ENCODE measurements at places on chromosomes 11 and 22. TPM values are rescaled to one million over a fixed set of nuclear protein-coding genes. Genes with fewer than 3 reads are reported as not detected.
A peak's percentile ranks its signal among the peaks of the same experiment; 100 is the strongest.

The SLC25A18 gene
- 0.13 TPM for total RNA-seq

GRCh38 chr11:114073007-114073827, 13.7 kb downstream of the ZBTB16 start:
- no peak overlapping the region for H3K4me3 ChIP-seq
- DNase-seq: no peak
- peaks cover 68% of the 10 kb centered on the region for H3K36me3 ChIP-seq
- H3K27ac ChIP-seq: peak overlapping the region; percentile 34

DNA sequence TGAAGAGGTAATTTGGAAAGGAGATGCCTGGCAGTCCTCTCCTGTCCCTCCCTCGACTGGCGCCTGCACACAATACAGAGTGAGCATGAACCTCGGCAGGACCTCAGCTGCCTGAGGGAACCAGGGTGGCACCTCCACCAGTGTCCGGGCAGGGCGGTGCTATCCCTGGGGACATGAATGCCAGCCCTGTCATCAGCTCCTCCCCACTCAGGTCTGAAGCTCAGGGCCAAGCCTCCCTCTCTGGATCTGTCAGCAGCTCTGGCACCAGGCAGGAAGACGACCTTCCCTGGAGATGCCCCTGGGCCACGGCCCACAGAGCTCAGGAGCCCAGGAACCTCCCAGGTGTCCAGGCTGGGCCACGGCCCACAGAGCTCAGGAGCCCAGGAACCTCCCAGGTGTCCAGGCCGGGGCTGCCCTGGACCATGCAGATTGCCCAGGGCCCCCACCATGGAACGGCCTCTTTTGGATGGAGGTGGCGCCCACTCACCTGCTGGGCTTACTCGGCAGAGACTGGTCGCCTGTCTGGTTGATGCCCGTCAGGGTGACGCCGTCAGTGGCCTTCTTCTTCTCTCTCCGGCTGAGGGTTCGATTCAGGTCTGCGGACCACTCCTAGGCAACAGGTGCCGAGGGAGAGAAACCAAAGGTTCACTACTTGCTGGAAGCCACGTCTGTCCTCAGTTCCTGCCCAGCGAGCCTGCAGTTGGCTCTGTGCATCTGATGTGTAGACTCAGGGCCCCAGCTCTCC, 21.7 kb upstream of the ARFGAP3 start:
- no peak for DNase-seq
- no peaks in the 10 kb centered on the region for H3K4me1 ChIP-seq
- H3K27me3 ChIP-seq: no peaks in the 10 kb centered on the region
- no peak overlapping the region for H3K27ac ChIP-seq
- H3K4me3 ChIP-seq: no peak overlapping the region

GRCh38 chr11:22832315-22833015, 2.9 kb upstream of the SVIP start:
- DNase-seq: no peak
- H3K4me3 ChIP-seq: no peak overlapping the region
- H3K27me3 ChIP-seq: no peaks in the 10 kb centered on the region
- no peak overlapping the region for H3K27ac ChIP-seq
- no peaks in the 10 kb centered on the region for H3K36me3 ChIP-seq

DNA sequence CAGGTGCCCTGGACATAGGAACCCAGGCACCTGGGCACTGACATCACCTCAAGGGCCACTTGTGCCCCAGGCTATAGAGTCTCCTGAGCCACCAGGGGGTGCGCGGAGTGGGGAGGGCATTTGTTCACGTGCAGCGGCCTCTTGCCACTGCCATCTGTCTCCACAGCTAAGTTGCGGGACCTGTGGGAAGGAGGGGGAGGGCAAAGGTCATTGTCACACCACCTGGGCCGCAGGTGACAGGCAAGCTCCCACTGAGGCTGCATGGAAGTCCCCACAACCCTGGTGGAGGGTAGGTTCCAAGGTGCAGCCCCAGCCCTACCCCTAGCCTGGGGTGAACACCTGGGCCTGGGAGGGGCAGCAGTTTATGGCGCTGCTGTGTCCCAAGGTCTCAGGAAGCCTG, 79.5 kb downstream of the PIWIL3 start:
- H3K36me3 ChIP-seq: no peaks in the 10 kb centered on the region
- DNase-seq: no peak
- H3K27ac ChIP-seq: no peak overlapping the region

DNA sequence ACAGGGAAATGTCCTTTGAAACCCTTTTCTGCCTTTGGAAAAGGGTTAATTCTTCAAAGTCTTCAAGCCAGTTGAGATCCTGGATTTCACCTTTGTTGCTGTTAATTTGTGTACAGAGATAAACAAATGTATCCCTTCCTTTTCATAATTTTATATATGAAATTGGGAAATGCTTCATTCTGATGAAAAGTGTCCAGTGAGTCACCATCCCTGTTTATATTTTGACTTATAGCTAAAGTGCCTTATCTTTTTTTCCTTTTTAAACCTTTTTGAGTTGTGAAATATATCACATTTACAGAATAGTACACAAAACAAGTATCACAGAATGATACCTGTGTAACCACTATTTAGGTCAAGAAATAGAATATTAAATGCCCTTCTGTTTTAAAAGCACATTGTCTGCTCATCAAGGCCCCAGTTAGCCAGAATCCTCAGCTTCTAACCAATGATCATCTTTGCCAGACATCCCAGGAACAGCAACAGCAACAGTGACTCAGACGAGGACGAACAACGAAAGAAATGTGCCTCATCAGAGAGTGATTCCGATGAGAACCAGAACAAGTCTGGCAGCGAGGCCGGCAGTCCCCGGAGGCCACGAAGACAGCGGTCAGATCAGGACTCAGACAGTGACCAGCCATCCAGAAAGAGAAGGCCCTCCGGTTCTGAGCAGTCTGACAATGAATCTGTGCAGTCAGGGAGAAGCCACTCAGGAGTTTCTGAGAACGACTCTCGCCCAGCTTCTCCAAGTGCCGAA, 27.3 kb downstream of the CTR9 start:
- no peak overlapping the region for H3K4me3 ChIP-seq
- H3K4me1 ChIP-seq: no peaks in the 10 kb centered on the region
- H3K36me3 ChIP-seq: no peaks in the 10 kb centered on the region
- H3K27ac ChIP-seq: no peak overlapping the region
- DNase-seq: no peak
- H3K27me3 ChIP-seq: no peaks in the 10 kb centered on the region

The KCNQ1OT1 gene
- total RNA-seq: 2.1 TPM

- no peak overlapping the region for H3K4me3 ChIP-seq
- H3K36me3 ChIP-seq: no peaks in the 10 kb centered on the region
- no peaks in the 10 kb centered on the region for H3K4me1 ChIP-seq
- DNase-seq: no peak
Measured at GRCh38 chr22:22329792-22330191, 85.2 kb downstream of the VPREB1 start.

The CCDC81 gene
- total RNA-seq: 3.0 TPM

DNA sequence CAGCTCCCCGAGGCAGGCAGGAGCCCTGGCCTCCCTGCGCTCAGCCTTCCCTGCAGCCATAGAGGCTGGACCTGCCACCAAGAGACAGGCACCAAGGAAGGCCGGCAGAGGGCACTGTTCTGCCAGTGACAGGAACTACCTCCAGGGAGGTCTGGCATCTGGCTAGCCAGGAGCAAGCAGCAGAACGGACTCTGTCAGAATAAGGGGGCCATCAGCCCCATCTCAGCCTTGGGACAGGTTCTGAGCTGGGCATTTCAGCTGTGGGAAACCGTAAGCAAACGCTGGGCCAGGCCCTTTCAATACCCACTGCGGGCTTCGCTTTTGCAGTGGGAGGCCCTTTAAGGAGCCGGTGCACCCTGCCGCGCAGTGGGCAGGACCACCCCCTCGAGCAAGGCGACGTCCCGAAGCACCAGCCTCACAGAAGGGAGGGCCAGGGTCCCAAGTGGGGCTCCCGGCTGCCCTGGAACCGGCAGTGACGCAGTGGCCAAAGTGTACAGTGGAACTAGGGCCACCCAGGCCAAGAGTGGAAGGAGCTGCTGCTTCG, 18.2 kb downstream of the IFT27 start:
- H3K4me3 ChIP-seq: no peak overlapping the region
- H3K27ac ChIP-seq: no peak overlapping the region
- no peaks in the 10 kb centered on the region for H3K4me1 ChIP-seq
- DNase-seq: peak; percentile 94
- H3K27me3 ChIP-seq: peaks cover 34% of the 10 kb centered on the region
- H3K36me3 ChIP-seq: peaks cover 5% of the 10 kb centered on the region

The TNRC6B gene
- total RNA-seq: 103 TPM

GRCh38 chr11:45664376-45665205, 831 bp downstream of the CHST1 start:
- H3K27me3 ChIP-seq: peaks cover 100% of the 10 kb centered on the region
- peak overlapping the region; percentile 53 for H3K4me3 ChIP-seq
- peaks cover 42% of the 10 kb centered on the region for H3K4me1 ChIP-seq
- H3K36me3 ChIP-seq: no peaks in the 10 kb centered on the region
- peak overlapping the region; percentile 63 for H3K27ac ChIP-seq

DNA sequence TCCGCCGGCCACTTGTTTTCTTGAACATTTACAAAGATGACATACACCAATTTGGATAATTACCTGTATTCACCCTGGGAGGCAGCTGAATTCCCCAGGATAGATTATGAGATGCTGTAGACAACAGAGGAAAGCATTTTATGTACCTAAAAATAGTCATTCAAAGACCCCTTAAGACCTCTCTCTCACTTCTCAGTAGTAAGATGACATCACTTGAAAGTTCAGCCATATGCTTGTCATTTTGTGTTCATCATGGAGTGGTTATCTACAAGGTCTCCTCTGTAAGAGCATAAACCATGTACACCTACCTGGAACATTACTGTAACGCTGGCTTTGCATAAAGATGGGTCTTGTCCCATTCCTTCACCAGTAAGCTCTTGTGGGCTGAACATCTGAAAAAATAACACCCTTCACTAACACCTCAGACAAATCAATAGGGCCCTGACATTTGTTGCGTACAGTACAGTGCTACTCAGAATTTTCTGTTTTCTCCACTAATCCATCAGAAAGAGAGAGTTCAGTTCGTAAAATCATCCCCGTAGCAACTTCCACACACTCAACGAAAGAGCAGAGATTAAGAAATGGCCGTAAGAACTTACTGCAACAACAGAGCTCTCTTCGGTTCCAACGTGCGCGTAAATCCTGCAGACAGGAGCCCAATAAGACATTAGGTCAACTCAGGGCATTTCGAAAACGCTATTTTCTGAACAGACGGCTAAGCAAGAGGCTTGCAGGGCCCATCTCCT, 15.6 kb upstream of the WDR74 start:
- peak overlapping the region; percentile 76 for H3K27ac ChIP-seq
- H3K36me3 ChIP-seq: peaks cover 32% of the 10 kb centered on the region
- peaks cover 54% of the 10 kb centered on the region for H3K4me1 ChIP-seq
- no peaks in the 10 kb centered on the region for H3K27me3 ChIP-seq
- H3K4me3 ChIP-seq: peak overlapping the region; percentile 86

GRCh38 chr11:115153135-115153534, 351.1 kb downstream of the CADM1 start:
- no peaks in the 10 kb centered on the region for H3K36me3 ChIP-seq
- H3K4me3 ChIP-seq: no peak overlapping the region
- no peak overlapping the region for H3K27ac ChIP-seq
- H3K27me3 ChIP-seq: peaks cover 4% of the 10 kb centered on the region
- DNase-seq: no peak

All from spleen (tissue), 13 donors.